ENCODE measurements at places on chromosomes 11 and 22.

GRCh38 chr11:130465263-130465662 is 16.8 kb downstream of the ADAMTS15 start:
- DNase-seq: no peak

DNA sequence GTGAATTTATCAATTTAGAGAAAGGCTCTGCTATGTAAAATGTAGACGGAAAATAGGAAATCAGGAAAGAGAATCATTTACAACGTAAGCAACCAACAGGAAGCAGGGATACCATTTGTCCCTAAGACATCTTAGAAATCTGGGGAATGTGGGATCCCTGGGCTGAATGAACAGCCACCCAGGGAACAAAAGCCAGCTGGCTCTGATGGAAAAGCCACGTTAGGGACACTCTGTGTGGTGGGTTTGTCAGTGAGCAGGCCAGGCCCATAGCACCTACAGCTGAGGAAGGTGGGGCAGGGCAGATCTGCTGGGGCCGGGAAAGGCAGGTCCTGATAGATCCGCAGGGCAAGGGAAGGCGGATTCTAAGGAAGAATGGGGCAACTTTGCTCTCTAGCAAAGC is 87.1 kb upstream of the CSNK2A3 start:
- DNase-seq: no peak

GRCh38 chr22:24503137-24503842 is 8.2 kb downstream of the UPB1 start:
- DNase-seq: peak; percentile 37

- DNase-seq: no peak
These were observed 16.5 kb downstream of the NAP1L4 start for GRCh38 chr11:2975594-2975993.

GRCh38 chr11:123437236-123437979 is 7.3 kb downstream of the GRAMD1B start:
- DNase-seq: no peak

GRCh38 chr22:38414009-38414395 is 41.0 kb downstream of the KCNJ4 start:
- no peak for DNase-seq

DNA sequence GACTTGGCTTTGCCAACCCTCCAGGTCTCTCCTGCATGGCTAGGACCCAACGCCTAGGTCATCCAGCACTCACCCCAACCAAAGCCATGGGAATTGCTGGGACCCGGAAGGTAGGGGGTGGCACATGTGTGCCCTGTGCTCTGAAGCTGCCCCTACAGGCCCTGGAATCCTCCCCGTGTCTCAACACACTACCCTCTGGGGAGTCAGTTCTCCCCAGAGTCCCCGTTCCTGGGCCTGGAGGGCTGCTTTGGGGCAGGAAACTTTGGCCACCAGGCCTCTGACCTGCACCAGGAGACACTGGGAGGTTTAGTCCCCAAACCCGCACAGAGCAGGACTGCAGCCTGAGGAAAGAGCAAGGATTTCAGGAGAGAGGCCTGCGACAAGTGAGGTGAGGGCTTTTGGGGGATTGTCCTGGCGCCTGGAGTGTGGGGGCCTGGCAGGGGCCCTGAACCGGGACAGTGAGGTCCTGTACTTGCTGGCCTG is 495 bp upstream of the IFITM1 start:
- no peak for DNase-seq

GRCh38 chr11:71255323-71255722 is 2.9 kb upstream of the SHANK2 start:
- no peak for DNase-seq

GRCh38 chr11:113444502-113445123 is 30.6 kb downstream of the DRD2 start:
- no peak for DNase-seq
